DND-41 (cell line): ENCODE measurements at places on chromosomes 2 and 18.

GRCh38 chr2:129276978-129277584 lies 702.4 kb upstream of the RAB6C start:
- no peak for DNase-seq

- DNase-seq: no peak
These were observed at the start of gene SIX3 for GRCh38 chr2:44941551-44942234. SIX3 (plus strand) TSS chr2:44941702; CDS start chr2:44942105, 403 bp downstream.

GRCh38 chr18:35153609-35154272 lies 87.1 kb upstream of the ZNF397 start:
- peak; percentile 45 for DNase-seq

DNA sequence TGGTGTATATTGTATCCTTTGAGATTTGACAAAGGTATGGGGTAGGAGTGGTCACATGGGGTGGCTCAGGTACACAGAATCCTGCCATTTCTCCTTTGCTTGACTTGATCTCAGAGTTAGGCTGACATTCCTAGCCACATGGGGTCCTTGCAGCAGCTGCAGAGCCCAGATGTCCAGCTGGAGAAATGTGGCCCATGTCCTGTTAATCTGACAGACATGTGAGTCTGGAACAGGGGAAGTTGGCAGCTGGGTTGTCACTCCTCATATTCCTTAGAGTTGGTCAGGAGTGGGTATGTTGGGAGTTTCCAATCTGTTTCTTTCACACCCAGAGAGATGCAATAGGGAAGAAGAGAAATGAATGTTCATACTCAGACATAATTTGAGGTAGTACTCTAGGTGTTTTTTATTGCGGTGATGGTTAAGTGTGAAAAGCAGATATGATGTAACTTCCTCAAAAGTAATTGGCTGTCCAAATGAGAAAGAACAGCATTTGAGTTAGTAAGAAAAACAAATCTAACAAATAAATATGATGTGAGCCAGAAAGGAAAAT lies 402.6 kb upstream of the MEIS1 start:
- no peak for DNase-seq

- DNase-seq: no peak
These were observed 103.9 kb upstream of the ACVR1C start for GRCh38 chr2:157732596-157732995.

GRCh38 chr2:60312618-60313017 lies 240.8 kb downstream of the BCL11A start:
- DNase-seq: no peak

GRCh38 chr18:76433788-76434187 lies 61.3 kb downstream of the ZNF516 start:
- no peak for DNase-seq
